ENCODE measurements at places on chromosomes 6 and 20. TPM values are rescaled to one million over a fixed set of nuclear protein-coding genes. Genes with fewer than 3 reads are reported as not detected.
A peak's percentile ranks its signal among the peaks of the same experiment; 100 is the strongest.

DNA sequence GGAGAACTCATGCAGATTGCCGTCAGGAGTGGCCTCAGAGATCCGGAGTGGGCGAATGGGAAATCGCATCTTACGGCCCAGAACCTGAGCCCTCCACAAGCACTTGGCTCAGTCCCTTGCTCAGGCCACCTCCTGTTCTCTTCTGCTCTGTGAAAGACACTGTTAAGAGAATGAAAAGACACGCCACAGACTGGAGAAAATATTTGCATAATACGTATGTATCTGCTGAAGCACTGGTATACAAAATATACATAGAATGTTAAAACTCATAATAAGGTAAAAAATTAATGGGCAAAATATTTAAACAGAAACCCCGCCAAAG is 838 bp upstream of the POM121L2 start:
- DNase-seq = no peak

DNA sequence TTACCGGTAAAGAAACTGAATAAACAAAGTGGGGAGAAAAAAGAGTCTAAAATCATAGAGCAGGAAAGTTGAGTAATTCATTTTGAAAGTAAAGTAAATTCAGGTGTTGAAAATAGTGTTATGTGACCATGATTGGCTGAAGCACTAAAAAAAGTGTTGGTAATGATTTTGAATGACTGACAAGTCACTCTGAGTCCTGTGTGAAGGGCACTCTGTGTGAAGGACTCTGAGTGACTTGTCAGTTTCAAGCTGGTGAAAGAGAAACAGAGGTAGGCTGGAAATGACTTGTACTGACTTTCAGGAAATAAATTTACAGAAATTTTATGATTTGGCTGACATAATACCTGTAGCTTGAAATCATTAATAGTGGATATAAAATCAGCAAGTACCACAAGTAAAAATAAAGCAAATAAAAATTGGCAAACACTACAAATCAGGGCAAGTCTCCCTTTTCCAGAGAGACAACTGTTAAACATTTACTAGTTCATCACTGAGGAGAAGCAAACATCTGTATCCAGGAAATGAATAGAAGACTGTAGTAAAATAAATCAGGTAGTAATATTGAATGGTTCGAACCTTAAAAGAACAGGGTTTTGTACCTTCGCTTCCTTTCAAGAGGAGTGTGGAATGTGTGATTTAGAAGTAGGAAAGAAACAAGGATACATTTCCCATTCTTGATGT is 630.6 kb downstream of the GRIK2 start:
- no peak for DNase-seq

- DNase-seq = no peak
These were observed 4.5 kb upstream of the CITED2 start for GRCh38 chr6:139378882-139379341.

DNA sequence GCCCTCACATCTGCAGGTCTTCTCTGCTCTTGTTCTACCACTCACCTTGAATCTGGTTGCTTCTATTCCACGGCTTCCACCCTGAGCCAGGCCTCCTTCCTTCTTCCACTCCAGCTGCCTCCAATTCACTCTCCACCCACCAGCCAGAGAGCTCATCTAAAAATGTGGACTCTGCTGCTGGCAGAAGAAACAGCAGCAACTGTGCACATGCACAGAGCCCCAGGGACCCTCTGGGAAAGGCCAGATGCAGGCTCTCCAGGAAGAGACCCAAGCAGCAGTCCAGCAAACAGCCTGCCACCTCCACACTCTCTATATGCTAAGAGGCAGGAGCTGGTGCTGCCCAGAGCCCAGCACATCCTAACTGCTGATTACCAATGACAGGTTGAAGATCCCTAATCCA is 162.6 kb upstream of the TOP1 start:
- no peak for DNase-seq

GRCh38 chr6:31575952-31576685 is 754 bp downstream of the TNF start:
- DNase-seq = peak; percentile 71

DNA sequence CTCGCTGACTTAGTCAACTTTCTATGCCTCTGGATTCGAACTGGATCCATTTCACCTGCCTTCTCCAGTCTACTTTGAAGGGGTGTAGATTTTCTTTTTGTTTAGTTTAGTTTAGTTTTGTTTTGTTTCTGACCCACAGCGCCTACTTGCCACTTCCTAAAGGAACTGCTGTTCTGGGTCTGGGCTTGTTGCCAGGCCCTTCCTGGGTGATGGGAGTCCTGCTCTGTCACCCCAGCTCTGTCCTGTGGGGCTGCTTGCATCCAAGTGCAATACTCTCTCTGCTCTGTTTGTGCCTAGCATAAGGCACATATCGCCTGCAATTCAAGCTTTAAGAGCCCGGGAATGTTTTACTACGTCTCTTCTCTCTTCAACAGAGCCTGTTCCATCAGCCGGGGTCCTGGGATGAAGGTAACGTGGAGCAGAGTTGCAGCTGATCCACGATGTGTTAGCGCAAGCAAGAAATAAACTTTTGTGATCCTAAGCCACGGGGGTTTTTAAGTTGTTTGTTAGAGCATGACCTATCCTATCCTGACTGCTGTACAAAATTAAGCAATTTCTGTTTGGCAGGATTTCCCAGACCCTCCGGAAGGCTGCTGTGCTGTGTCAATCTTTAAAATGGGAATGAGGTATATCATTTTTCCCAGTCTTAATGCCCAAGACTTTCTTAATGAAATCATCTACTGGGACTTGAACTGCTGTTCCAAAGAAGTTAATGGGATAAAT is 30.9 kb upstream of the TAGAP start:
- no peak for DNase-seq

- DNase-seq = no peak
These were observed 549.4 kb upstream of the SYNCRIP start for GRCh38 chr6:86192123-86192522.

CHRNA4 gene
- not detected for total RNA-seq

ZNF343 gene
- total RNA-seq = 21.4 TPM

PDYN gene
- total RNA-seq = not detected

SPATA25 gene
- total RNA-seq = 1.8 TPM

FAM217A gene
- total RNA-seq = not detected

Measured in activated CD4-positive, alpha-beta T cell treated with anti-CD3 and anti-CD28 coated beads, Interleukin-2, amount 10 ng/mL, durations not matched to agents 24 days and 14 days (primary cell).